ENCODE measurements at places on chromosomes 5 and 9.

DNA sequence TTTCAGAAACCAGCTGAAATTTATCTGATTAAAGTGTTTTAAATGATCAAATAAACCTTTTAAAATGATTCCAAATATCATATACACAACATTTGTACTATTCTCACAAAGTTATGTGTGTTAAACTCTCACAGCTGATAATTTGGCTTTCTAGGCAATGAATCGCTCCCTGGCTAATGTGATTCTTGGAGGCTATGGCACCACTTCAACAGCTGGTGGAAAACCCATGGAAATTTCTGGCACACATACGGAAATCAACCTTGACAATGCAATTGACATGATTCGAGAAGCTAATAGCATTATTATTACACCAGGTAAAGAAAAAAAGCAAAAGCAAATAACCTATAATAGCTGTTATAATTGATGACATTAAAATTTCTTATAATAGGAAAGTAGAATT is 72.4 kb downstream of the NNT start:
- DNase-seq: no peak

DNA sequence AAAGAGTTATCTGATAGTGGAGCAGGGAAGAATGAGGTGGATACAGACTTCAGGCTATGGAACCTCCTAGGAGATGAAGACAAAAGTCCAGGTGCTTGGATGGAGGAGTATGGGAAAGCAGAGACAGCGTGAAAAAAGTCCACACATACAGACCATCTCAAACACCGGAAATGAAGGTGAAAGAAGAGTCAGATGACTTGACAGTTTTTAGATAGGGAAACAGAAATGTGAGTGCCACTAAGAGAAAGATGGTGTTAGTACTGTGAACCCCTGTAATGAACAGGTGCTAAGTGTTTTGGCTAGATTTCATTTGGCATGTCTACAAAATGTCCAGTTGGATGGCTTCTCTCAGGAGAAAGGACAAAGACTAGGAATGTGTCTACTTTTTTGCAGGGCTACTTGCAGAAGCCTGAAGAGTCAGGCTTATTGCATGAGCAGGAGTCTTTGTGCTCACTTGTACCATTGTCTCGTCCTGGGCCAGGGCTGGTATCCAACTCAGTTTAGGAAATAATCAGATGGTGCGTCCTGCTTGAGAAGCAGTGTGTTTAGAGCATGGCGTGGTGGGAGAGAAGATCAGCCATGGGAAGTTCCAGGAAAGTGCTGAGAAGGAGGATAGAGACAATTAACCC is 90.6 kb upstream of the STARD4 start:
- DNase-seq: no peak

DNA sequence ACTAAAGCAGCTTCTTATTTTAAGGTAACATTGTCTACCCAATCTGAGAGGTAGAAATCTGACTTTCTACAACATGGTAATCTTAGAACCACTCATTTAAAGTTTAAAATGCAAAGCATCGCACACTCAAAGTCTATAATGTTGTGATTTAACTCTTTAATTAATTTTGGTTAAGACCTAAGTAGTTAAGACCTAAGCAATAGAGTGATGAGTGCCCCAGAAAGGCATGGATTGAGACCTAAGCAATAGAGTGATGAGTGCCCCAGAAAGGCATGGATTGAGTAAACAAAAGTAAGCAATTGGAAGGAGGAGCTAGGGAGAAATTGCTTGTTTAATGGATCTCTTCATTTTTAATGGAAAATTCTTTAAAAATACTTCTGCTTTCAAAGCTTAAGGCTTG is 86.8 kb downstream of the NLN start:
- no peak for DNase-seq

DNA sequence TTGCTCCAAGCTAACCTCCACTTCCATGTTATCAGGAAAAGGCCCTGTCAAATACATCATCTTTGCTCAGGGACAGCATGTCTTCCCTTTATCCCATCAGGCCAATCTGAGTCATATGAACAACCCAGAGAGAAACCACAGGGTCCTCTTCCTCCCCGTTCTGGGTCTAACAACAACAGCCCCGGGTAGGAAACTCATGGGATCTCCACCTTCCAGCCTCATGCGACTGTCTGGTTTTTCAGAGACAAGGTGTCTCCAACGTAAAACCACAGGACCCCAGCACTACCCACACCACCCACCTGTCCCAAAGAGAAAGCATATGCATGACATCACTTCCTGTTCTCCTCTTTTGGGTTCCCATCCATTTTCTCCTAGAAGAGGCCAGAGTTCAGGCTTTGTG is 217.9 kb downstream of the ENC1 start:
- no peak for DNase-seq

DNA sequence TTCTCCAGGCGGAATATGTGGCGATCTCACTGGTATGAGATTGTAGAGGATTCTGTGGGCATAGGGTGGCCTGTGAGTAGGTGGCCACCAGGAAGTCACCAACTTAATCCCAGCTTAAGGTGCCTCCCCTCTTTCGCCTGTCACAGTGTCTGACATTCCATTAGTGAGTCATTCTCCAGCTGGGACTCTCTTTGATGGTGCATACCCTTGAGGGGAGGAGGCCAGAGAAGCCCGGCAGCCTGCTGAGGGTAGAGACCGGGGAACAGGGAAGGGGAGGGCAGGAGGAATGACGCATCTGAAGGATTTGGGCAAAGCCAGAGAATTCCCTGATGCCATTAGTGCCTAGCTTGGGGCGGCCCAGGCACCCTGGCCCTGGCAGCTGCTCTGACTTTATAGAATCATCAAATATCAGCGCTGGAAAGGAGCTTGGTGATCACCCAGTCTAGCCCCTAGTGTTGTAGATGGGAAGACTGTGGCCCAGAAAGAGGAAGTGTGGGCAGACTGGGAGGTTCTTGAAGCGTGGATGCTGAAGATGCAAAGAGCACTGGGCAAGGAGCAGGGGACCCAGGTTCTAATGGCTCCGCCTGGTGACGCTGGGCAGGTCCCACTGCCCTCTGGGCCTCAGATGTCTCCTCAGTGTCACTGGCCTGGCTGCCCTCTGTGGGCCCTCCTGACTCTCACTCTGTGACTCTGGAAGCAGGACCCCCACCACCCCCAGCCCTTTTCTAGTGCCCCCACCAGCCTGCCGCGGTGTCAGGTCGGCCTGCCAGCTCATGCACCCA is 41.4 kb downstream of the DAB2IP start:
- DNase-seq: no peak

DNA sequence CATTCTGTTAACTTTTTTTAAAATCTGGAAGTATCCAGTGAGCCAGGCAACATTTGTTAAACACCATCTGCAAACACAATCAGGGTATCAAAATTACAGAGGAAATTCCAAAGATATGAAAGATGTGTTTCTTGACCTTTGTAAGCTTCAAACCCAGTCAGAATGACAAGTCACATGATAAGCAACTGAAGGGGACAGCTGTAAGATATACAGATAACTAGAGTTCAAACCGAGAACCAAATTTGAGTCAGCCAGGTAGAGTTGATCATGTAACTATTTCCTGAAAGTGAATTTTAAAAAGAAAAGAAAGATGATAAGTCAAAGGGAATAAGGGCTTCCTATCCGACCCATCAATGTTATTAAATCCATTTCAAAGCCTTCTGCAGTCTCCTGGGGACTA is 196.2 kb downstream of the DEPDC1B start:
- DNase-seq: no peak

DNA sequence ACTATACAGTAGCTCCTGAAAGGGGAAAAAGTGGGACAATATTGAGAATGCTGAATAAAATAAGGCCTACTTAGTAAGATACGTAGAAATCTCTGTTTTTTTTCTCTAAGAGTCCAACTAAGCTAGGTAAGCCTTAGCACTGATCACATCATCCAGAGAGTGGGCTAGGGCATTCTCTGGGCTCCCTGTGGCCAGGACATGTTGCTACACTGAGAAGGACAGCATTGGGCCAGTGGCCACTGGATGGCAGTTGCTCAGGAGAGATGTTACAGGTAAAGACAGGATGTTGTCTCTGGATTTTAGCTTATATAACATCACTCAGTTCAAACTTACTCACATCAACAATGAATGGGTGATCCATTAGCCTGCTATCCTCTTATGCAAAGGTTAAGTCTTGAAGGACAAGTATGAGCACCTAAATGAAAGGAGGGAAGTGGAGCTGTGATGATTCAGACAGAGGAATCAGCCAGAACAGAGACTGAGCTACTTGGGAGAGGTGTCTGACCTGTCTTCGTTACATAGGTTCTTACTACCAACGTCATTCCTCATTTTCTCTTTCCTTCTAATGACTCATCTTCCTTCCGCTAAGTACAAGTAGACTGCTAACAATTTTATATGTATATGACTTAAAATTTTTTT is 226.6 kb upstream of the ADCY2 start:
- DNase-seq: no peak

- DNase-seq: no peak
These were observed 8.5 kb upstream of the MRNIP start for GRCh38 chr5:179867079-179867465.

- no peak for DNase-seq
These were observed 25.3 kb upstream of the CXCL14 start for GRCh38 chr5:135604056-135604455.

GRCh38 chr5:149594206-149594895 is 13.1 kb downstream of the ARHGEF37 start:
- DNase-seq: no peak

GRCh38 chr5:57598756-57599155 is 116.1 kb upstream of the ACTBL2 start:
- no peak for DNase-seq

GRCh38 chr9:75983319-75984045 is 93.0 kb downstream of the PCSK5 start:
- DNase-seq: no peak

DNA sequence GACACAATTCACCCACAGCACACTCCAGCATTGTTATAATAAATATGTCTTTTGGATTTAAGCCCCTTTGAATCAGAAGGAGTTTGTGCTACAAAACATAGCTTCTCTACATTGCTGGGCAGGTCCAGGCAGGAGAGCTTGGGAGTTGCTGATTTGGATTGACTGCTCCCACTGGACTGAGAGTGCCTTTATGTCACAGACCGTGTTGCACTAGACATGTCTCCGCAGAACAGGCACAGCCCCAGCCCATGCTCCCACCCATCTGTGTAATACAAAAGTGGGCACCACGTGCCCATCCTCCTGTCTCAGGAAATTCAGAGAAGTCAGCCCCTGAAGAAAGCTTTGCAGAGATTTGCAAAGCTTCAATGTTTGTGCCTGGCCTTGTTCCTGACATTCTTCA is 117.1 kb downstream of the MED10 start:
- no peak for DNase-seq

DNA sequence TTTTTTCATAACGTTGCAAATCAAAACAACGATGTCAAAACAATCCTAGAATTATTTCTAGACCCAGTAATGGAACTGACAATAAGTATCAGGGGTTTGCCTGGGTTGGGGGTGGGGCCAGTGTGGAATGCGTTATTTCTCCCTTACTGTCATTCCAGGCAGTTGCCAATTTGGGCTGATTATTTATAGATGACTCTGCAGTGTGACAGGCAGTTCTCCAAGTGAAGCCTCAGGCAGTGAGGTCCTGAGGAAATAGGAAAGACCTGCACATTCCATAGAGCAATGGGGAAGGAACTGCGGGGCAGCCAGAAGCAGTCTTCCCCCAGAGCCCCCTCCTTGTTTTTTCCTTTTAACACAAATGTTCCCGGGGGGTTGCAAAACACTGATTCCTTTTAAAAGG is 179.0 kb downstream of the YTHDC2 start:
- DNase-seq: no peak

DNA sequence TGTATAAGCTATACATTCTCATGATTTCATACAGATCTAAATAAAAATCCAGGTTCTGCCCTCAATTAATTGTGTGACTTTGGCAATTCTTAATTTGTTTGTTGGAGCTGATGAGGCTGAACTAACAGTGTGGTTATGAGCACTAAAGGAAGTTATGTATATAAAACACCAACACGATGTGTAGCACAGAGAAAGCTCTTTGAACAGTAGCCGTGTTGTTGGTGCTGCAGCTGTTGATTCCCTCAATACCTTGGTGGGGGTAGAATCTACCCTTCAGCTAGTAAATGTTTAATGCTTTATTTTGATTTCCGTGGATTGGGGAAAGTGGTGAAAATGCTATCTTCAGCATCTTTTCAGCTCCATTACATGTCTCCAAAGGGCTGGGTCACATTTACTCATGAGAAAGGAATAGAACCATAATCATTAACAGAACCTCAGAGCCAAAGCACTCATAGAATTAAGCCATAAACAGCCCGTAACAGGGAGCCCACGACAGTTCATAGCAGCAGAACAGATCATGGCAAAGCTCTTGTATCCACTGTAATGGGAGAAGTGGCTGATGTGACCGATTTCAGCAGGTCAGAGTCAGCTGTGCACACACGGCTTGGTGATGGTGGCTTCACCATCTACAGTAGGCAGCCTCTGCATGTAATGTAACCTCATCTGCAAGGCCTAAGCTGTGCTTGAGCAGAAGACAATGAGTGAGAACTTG is 332.7 kb downstream of the DIRAS2 start:
- DNase-seq: no peak

- DNase-seq: no peak
These were observed 4.5 kb downstream of the RPS6 start for GRCh38 chr9:19375538-19375937.

All from SK-N-MC (cell line).